ENCODE measurements at places on chromosomes 4 and X.

DNA sequence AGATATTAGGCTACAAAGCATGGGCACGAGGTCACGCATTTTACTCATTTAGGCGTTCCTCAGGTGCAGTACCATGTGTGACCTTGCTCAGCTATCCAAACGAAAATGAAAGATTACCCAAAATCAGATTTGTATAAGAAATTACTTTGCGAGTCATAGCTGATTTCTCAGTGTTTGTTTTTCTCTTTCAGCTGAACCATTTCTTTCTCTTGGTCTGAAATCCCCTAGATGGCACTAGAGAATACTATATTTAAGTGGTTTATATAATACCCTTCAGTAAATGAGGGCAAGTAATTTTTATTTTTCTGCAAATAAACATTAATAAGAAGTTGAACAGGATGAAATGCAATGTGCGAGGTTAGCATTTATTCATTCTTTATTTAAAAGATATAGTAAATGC, 496.6 kb downstream of the STIM2 start:
- DNase-seq, result no peak

DNA sequence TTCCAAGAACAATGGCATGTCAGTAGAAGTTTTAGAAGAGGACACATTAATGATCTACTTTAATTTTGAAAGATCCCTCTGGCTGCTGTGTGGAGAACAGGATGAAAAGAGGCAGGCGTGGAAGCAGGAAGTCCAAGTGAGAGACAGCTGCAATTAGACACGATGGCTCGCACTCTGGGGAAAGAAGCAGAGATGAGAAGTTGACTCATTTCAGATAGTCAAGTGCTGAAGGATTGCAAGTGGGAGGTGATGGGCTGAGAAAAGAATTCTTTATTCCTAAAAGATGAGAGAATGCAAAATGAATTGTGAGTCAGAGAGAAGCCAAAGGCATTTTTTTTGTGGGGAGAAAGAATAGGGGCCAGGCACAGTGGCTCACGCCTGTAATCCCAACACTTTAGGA, 16.5 kb downstream of the RXFP1 start:
- DNase-seq, result no peak

- DNase-seq, result no peak
Observed at GRCh38 chrX:15511563-15511962, 11.0 kb downstream of the BMX start.

- no peak for DNase-seq
Observed at GRCh38 chrX:10221651-10222050, 64.9 kb downstream of the CLCN4 start.

GRCh38 chr4:165343353-165344191, 16.1 kb downstream of the MSMO1 start:
- no peak for DNase-seq

DNA sequence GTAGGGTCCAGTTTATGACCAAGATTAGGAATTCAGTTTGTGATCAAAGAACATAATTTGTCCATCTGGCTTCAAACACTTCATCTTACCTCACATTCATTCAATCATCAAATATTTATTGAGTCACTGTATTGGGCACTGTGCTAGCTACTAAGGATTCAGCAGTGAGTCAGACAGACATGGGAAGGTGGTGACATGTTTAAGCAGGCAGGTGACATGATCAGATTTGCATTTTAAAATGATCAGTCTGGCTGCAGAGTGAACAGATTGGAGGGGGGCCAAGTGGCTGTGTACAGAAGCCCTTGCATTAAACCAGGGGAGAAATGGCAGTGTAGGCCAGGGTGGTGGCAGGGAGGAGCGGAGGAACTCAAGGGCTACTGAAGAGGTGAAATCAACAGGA, 25.1 kb upstream of the APLN start:
- no peak for DNase-seq

- DNase-seq, result no peak
Observed at GRCh38 chr4:136749989-136750388, 782.3 kb downstream of the PCDH18 start.

DNA sequence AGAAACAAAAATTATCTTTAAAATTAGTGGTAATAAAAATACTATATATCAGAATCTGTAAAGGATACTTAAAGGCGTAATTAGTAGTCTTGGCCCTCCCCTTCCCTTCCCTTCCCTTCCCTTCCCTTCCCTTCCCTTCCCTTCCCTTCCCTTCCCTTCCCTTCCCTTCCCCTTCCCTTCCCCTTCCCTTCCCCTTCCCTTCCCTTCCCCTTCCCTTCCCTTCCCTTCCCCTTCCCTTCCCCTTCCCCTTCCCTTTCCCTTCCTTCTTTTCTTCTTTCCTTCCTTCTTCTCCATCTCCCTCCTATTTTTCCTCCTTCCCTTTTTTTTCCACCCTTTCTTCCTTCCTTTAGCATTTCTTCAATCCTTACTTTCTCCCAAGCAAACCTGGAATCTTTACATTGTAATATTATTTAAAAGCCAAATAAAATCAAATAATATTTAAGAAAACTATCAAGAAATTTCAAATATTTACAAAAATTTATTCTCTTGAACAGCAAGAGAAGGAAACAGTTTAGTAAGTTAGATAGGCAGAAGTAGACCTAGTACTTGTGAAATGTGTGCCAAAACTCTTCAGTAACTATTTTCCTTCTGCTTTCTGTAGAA, 379.8 kb upstream of the ATOH1 start:
- DNase-seq, result no peak

DNA sequence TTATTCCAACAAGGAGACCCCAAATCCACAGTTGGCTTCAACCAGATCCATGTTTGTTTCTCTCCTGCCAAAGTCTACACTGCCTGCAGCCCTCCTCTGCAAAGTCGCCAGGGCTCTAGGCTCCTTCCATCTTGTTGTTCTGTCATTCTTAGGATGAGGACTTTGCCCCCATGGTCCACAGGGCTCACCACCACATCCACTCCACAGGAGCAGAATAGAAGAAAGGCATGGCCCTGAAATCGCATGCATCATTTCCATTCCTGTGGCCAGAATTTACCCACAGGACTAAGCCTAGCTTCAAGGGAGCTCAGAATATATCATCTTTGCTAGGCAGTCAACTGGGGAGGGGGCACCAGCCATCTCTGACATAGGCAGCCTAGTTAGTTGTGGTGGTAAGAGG, 254.7 kb downstream of the FBXW7 start:
- no peak for DNase-seq

- no peak for DNase-seq
Observed at GRCh38 chr4:105924341-105924740, 29.1 kb downstream of the NPNT start.

DNA sequence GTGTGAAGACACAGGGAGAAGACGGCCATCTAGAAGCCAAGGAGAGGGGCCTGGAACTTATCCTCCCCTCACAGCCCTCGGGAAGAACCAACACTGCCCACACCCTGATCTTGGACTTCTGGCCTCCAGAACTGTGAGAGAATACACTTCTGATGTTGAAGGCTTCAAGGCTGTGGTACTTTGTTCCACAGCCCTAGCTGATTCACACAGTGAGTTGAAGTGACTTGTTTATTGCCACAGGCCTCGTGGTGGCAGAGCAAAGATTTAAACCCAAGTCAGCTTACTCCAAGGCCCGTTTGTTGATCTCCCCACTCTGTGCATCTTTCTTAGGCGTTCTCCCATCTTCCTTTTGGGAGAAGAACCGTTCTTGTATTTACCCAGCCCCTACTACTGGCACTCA, 72.8 kb downstream of the CYTL1 start:
- DNase-seq, result no peak

DNA sequence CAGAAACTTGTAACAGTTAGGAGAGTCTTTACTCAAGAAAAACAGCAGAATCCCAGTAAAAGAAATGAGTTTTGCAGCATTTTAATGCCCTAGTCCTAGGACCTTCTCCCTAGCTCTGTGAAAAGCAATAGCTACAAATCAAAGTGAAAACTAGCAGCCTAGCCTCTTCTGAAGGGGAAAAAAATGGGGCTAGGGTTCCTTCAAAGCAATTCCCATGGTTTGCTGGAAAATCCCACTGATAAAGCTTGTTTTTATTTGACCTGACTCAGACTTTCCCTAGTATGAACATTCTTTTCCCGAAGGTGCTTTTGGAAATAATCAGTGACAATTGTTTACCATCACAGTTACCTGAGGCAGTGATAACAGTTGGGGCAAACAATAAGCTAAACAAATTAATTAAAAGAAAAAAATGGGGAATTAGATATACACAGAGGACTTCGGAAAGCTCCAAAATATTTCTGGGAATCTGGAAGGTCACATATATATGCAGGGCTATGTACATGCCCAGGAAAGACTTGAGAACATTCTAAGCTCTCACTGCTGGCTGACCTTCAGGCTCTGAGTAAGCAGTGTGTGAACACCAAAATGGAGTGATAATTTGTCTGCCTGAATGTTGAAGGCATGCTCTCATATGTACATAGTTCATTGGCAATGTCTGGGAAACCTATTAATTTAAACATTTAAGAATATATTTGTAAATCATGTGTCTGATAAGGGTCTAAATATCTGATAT, 285.9 kb downstream of the KCTD8 start:
- no peak for DNase-seq

- no peak for DNase-seq
Observed at GRCh38 chr4:174591243-174592021, 69.1 kb upstream of the HPGD start.

- no peak for DNase-seq
Observed at GRCh38 chr4:83490876-83491450, 6.1 kb upstream of the ABRAXAS1 start.

All from stimulated activated CD4-positive, alpha-beta T cell treated with anti-CD3 and anti-CD28 coated beads, Interleukin-4, amount 100 ng/mL, for 4 hours (primary cell).